HS-27A (cell line): ENCODE measurements at places on chromosomes 6 and 20.

- peak; percentile 48 for DNase-seq
These were observed 5.5 kb downstream of the ANKEF1 start for GRCh38 chr20:10040070-10040975.

- DNase-seq: peak; percentile 33
These were observed 9.4 kb upstream of the NCOA7 start for GRCh38 chr6:125781314-125781868.

GRCh38 chr6:3247255-3248146, 11.2 kb upstream of the PSMG4 start:
- DNase-seq: no peak

DNA sequence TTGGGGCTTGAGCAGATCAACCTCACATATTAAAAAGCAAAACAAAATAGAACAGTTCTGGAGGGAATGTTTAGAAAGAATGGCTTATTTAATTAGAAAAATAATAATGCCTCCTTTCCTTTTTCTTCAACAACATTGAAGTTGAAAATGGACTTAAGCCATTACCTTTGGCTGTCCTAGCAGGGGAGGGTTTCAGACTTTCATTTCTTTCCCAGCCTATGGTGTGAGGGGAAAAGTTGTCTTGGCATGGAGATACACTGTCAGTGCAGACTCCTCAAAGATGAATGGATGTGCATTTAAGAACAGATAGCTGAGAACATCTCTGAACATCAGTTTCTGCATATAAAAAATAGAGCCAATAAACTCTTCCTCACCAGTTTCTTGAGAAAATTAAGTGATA, 169.5 kb downstream of the PAX1 start:
- no peak for DNase-seq

DNA sequence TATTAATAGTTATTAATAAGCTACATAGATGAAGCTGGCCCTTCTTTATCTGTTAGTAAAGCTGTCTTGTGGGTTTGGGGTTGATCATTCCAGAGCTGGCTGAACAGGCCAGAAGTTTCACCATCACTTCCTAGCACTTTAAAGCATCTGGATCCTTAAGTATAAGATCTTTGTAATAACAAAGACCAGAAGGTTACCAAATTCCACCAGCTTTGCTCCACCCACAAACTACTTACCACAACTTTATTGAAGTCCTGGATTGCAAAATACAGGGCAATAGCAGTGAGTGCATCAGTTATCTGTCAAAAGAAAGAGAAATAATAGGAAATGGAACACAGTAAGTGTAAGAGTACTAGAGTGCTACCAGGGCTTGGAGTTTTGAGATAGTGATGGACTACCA, 33.0 kb downstream of the PIGU start:
- DNase-seq: no peak

DNA sequence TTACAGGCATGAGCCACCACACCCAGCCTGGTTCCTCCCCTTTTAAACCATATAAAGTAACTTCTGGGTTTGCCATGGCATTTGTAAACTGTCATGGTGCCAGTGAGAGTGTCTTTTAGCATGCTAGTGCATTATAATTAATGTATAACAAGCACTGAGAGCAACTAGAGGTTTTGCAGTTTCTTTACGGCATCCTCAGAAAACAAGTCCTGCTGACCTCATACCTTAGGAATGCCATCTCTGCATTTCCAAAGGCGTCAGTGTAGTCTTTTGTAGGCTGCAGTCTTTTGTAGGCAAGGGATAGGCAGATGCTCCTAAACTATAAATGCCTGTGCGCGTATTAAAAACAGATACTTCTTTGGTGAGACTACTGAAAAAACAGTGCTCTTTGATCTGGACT, 75.0 kb upstream of the EZR start:
- DNase-seq: peak; percentile 85

DNA sequence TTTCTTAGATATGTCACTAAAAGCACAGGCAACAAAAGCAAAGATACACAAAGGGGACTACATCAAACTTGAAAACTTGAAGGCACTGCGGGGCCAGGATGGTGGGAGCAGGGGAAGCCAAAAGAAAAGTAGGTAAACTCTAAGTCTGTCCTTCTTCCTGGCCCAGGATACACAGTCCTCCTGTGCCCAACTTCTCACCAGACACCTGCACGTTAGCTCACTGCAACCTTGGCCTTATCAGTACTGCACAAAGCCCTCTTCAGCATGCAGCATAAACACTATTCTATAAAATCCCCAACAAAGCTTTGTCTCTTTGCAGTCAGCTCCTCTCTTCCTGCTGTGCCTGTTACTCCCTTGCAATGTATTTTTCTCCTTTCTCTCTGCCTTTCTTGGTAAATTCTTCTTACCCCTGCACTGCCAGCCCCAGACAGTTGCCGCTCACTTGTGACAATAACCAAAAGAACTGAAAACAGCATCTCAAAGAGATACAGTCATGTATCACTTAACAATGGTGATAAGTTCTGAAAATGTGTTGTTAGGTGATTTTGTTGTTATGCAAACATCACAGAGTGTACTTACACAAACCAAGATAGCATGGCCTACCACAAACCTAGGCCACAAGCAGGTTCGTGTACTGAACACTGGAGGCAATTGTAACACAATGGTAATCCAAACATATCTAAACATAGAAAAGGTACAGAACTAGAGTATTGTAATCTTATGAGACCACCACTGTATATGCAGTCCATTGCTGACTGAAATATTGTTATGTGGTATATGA, 51.2 kb downstream of the NINL start:
- no peak for DNase-seq

DNA sequence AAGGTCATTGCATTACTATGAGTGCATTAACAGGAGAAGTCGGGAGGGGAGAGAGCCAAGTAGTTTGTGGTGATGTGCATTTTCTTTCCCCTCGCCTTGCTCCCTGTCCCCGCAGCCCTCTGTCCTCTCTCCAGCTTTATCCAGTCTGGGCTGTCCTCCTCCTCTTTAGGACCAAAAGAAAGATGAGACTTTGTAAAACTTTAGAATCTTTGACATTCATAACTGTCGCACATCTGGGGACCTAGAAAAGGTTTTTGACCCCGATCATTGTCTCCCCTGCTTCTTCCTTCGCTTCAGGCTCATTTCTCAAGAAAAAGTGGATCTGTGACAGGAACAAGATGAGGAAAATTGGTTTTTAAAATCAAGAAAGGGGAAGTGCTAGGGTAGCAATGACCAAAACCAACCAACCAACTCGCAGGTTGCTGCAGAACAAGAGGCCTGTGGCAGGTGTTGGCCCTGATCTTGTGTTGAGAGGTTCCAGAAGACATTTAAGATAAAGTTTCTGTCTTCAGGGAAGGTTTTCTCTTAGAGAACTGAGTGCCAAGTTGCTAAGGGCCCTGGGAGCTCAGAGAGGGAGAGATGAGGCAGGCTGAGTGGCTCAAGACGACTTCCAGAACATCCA, 17.6 kb downstream of the SYTL3 start:
- no peak for DNase-seq

GRCh38 chr6:2448826-2449571, 203.6 kb upstream of the GMDS start:
- DNase-seq: no peak

GRCh38 chr6:44826025-44826676, 438.6 kb downstream of the CDC5L start:
- DNase-seq: no peak

- DNase-seq: no peak
These were observed 114.7 kb upstream of the BACH2 start for GRCh38 chr6:90411292-90411781.

DNA sequence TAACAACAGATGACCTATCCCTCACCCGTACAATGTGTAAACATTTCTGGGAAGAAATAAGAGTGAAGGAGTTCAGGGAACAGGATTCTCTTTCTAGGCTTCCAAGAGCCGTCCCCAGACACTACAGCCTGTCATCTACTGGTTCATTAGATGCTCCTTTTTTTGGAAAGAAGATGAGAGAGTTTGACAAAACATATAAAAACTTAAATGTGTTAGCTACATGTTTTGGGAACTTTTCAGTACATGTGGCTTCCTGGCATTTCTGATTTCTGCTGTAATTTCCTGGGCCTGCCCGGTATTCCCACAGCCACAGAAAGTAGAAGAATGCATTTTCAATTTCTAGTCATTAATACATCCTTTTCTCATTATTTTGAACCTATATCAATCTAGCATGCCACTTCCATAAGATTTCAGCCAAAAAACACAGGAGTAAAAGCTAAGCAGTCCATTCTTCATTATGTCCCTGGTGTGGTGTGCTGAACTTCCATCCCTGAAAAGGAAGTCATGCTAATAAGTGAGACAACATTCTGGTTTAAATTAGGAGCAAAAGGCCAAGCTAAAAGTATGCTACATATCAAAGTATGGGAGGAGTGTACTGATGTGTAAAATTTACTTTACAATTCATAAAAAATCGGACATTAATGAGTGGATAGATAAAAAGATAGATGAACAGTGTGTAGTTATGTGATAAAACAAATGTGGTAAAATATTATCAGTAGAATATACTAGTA, 198.2 kb downstream of the WDR27 start:
- DNase-seq: no peak

GRCh38 chr6:169173532-169174268, 79.9 kb downstream of the THBS2 start:
- no peak for DNase-seq

- DNase-seq: no peak
These were observed 11.1 kb upstream of the EXOC2 start for GRCh38 chr6:704046-704445.

DNA sequence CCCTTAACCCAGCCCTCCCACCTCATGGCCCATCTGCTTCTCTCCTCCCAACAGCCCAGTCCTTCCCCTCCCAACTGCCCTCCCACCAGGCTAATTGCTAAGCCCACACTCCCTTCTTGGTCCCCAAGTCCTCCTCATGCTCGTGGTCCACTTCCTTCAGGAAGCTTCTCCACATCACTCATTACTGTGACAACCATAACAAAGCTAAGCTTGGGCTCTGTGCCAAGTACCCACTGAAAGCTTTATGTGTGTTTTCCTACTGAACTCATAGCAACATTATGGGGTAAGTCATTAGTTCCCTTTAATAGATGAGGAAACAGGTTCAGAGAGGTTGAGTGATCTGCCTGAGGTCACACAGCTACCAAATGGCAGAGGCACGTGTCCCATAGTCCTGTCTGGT, 16.2 kb downstream of the FRS3 start:
- no peak for DNase-seq

- DNase-seq: no peak
These were observed 49.4 kb downstream of the MCUR1 start for GRCh38 chr6:13764996-13765395.

- no peak for DNase-seq
These were observed 58.1 kb downstream of the L3MBTL3 start for GRCh38 chr6:130076512-130076911.

DNA sequence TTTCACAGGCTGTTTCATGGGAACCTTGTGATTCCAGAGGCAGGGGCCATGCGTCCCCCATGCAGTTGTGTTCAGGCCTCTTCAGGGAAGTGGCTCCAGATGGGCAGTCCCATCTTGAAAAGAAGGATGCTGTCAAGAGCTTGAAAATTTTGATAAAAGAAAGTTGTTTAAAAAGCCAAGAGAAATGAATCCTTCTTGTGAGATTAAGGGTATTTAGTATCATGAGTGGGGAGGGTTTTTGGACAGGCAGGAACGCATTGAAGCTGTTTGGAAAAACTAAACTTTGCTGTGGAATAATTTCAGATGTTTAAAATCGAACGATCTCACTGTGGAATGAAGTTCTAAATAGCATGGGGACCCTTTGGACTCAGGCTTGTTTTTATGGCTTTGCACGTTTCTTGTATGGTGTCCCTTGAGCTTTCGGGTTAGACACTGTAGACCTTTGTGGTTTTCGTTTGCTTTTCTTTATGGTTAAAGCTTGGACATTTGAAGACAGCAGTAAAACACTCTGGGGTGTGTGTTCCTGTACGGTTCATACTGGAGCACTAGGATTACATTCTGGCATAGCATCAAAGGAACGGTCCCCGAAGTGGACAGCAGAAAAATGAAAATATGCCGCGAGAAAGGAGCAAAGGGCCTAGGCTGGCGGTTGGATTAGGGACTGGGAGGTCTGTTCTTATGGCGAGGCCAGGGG, 18.2 kb downstream of the KIF25 start:
- DNase-seq: no peak

- no peak for DNase-seq
These were observed 74.3 kb downstream of the EFHC1 start for GRCh38 chr6:52494298-52495072.

DNA sequence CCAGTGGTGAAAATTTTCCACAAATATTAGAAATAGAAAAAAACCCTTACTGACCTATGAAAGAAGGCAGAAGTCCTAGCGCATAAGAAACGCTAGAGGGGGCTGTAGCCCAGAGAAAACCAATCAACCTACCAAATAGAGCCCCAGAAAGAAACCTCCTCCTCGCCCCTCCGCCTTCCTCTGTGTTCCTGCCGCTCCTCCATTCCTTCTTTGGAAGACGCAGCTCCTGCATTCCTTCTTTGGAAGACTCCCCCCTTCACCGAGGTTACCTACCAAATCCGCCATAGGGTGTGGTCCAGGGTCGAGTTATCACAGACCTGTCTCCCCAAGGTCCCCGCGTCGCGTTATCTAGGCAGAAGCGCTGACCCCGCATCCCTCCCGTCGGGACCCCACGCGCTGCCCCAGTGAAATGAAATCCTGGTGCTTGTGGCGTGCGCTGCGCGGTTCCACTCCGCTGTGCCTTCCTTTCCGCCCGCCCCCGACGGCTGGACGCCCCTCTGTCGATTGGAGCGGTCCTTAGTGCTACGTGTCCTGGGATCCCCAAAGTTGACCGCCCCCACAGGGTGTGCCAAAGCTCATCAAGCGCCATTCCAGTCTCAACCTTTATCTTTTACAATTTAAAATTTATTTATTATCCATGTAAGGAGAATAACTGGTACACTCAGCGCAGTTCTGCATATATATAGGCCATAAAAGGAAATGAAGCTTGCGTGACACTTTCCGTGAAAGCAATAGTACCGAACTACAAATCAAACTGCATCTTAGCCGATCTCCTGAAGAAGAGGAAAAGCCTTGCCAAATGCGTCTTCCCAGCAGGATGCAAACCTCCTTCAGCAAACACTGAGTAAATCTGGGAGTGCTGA, 13.0 kb downstream of the RPP21 start:
- peak; percentile 36 for DNase-seq

DNA sequence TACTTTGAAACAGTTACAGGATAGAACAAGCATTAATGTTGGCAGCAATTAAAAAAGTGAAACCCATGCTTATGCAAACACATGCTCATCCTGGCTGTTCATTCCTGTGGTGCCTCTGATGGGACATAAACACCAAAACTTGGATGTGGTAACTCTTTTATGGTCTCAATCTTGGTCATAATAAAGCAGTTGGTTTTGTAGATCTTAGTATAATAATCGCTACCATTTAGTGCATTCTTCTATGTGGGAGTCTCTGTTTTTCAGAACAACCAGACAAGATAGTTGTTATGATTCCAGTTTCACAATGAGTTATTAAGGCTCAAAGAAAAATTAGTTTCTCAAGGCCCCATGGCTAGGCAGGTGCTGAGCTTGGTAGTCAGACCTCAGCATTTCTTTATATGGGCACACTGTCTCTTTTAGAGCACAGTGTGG, 184.0 kb downstream of the UTRN start:
- no peak for DNase-seq
